ENCODE measurements at places on chromosomes 11 and 22. TPM values are rescaled to one million over a fixed set of nuclear protein-coding genes. Genes with fewer than 3 reads are reported as not detected.

The APOL6 gene
- polyA plus RNA-seq, result 3.5 TPM

The MRPL11 gene
- polyA plus RNA-seq, result 89.6 TPM

The SYT7 gene
- 6.5 TPM for polyA plus RNA-seq

The YPEL1 gene
- polyA plus RNA-seq, result 13.9 TPM

The SMC1B gene
- polyA plus RNA-seq, result 0.13 TPM

The NAALADL1 gene
- 13.5 TPM for polyA plus RNA-seq

The EML3 gene
- polyA plus RNA-seq, result 40.6 TPM

The MAPK1 gene
- 135 TPM for polyA plus RNA-seq

The NPTXR gene
- polyA plus RNA-seq, result 4.9 TPM

The MRPL17 gene
- 79.3 TPM for polyA plus RNA-seq

The CRYBB2 gene
- polyA plus RNA-seq, result 0.52 TPM

The SHANK3 gene
- polyA plus RNA-seq, result 27.2 TPM

The TMEM135 gene
- polyA plus RNA-seq, result 33.1 TPM

The DDIAS gene
- polyA plus RNA-seq, result 7.1 TPM

The LPXN gene
- 8.7 TPM for polyA plus RNA-seq

The PATE4 gene
- 0.31 TPM for polyA plus RNA-seq

The COA4 gene
- polyA plus RNA-seq, result 78.8 TPM

The ZBTB16 gene
- polyA plus RNA-seq, result 1.3 TPM

The RPUSD4 gene
- polyA plus RNA-seq, result 38.7 TPM

The THY1 gene
- 70.5 TPM for polyA plus RNA-seq

The HTATIP2 gene
- 3.2 TPM for polyA plus RNA-seq

The CYP2D6 gene
- 7.2 TPM for polyA plus RNA-seq

The CELSR1 gene
- polyA plus RNA-seq, result 29.4 TPM

The RAB36 gene
- 20.0 TPM for polyA plus RNA-seq

Data from renal pelvis (tissue), 12 donors.